ENCODE measurements at places on chromosomes 16 and 17.
A peak's percentile ranks its signal among the peaks of the same experiment; 100 is the strongest.

DNA sequence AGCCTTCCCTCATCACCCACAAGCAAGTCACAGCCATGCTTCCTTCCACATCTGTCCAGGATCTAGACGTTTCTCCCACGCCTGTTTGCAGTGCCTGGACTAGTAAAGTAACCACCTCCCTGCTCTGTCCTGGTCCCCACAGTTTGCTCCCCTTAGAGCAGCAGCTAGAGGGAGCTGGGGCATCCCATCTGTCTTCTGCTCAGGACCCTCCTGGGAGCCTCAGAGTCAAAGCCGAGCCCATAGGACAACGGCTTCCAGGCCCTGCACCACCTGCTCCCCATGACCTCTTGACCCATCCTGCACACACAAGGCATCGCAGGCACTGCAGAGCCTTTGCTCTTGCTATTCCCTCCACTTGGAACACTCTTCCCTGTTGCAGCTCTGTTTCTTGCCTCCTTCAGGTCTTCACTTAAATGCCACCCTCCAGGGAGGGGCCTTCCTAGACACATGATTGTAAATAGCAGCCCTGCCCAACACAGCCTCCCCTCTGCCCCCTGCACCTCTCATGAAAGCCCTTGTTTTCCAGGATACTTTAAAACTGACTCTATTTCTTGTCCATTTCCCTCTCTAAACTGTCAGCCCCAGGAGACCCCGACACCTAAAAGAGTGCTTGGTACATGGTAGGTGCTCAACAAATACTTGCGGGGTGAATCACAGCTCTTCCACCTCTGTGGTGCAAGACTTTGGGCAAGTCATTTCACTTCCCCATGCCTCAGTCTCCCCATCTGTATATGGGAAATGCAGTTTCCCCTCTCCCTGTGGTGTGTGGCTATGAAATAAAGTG is 3.1 kb downstream of the NATD1 start:
- no peak overlapping the region for H3K4me3 ChIP-seq
- no peak for DNase-seq
- no peaks in the 10 kb centered on the region for H3K27me3 ChIP-seq
- no peak overlapping the region for H3K27ac ChIP-seq
- H3K36me3 ChIP-seq = no peaks in the 10 kb centered on the region

GRCh38 chr16:55274391-55274790 is 49.6 kb upstream of the IRX6 start:
- no peaks in the 10 kb centered on the region for H3K36me3 ChIP-seq
- H3K27ac ChIP-seq = no peak overlapping the region
- H3K4me3 ChIP-seq = no peak overlapping the region
- no peaks in the 10 kb centered on the region for H3K4me1 ChIP-seq
- no peak for DNase-seq
- H3K27me3 ChIP-seq = no peaks in the 10 kb centered on the region

- DNase-seq = peak; percentile 62
- H3K4me1 ChIP-seq = no peaks in the 10 kb centered on the region
- H3K27ac ChIP-seq = no peak overlapping the region
- H3K27me3 ChIP-seq = no peaks in the 10 kb centered on the region
These were observed 98.5 kb upstream of the RPRML start for GRCh38 chr17:47077576-47077975.

DNA sequence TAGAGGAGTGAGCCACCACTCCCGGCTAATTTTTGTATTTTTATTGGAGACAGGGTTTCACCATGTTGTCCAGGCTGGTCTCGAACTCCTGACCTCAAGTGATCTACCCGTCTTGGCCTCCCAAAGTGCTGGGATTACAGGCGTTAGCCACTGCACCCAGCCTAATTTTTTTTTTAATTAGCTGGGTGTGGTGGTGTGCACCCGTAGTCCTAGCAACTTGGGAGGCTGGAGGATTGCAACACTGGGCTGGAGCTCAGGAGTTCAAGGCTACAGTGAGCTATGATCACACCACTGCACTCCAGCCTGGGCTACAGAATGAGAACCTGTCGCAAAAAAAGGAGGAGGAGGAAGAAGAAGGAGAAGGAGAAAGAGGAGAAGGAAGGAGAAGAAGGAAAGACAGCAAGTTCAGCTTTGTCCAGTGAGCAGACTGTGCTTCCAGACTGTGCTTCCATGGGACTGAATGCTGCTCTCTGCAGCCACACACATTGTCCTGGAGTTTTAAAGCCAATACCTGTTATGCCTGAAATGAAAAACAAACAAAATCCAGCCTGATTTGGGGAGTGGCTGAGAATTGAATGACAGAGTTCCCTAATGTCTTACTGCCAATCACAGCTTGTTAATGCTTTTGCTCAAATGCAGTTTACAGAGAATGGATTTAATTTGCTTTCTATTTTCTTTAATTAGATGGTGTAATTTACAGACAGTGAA is 2.8 kb upstream of the TNFRSF13B start:
- H3K4me1 ChIP-seq = no peaks in the 10 kb centered on the region
- H3K27me3 ChIP-seq = no peaks in the 10 kb centered on the region
- H3K4me3 ChIP-seq = no peak overlapping the region
- H3K27ac ChIP-seq = no peak overlapping the region
- H3K36me3 ChIP-seq = no peaks in the 10 kb centered on the region

DNA sequence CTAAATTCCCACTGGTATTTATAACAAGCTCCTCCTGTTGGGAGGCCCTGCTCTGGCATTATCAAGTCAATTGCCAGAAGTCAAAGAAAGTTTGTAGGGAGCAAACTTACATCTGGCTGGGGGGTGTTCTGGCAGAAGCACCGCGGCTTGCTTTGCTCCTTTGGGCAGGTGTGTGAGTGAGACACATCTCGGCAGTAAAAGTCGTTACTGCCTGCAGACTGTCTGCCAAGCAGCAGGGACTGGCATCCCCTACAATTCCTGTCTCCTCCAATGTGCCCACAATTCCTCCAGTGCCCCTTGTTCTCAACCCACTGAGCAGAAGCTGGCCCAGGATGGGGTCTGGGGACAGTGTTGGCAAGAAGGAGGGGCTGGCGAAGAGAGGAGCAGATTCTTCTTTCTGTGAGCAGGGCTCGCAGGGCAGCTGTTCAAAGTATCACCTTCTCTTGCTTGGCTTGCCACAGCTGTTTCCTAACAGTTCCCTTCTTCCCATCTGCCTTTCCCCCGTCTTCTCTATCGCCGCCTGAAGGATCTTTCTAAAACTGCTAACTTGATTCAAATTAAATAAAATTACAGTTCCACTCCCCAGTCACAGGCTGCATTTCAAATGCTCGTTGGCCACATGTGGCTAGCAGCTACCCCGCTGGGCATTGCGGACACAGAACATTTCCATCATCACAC is 30.2 kb downstream of the SPACA3 start:
- peaks cover 4% of the 10 kb centered on the region for H3K27me3 ChIP-seq
- H3K4me1 ChIP-seq = no peaks in the 10 kb centered on the region
- no peaks in the 10 kb centered on the region for H3K36me3 ChIP-seq

- H3K4me3 ChIP-seq = peak within 1 kb of the TSS; percentile 36
- H3K27me3 ChIP-seq = peaks cover 99% of the 10 kb centered on the region
- peak; percentile 15 for DNase-seq
- H3K36me3 ChIP-seq = no peaks in the 10 kb centered on the region
These were observed at the start of gene HOXB9 for GRCh38 chr17:48626245-48627117. Gene HOXB9 (minus strand): TSS chr17:48626358. CDS start chr17:48626269, 89 bp downstream.

DNA sequence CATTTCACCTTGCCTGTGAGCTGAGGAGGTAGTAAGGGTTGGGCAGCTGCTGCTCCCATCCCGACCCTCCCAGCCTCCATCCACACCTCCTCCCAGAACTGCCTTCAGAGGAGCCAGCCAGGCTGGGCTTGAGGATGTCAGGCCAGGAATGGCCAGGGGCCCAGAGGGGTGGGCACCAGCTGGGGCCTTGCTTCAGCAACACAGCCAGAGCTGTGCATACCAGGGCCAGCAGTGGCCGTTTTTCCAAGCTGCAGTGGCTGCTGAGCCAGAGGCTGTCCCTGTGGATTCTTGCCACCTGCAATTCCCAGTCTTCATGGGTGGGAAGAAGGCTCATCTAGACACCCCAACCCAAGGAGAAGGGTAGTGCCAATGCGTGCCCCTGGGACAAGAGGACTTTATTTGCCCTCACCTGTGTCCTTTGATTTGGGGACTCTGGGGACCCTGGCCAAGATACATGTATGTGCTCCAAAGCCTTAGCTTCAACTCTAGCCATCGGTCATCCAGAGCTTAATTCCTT is 153.4 kb upstream of the SDK2 start:
- H3K4me3 ChIP-seq = no peak overlapping the region
- peaks cover 12% of the 10 kb centered on the region for H3K4me1 ChIP-seq
- H3K27ac ChIP-seq = no peak overlapping the region
- H3K36me3 ChIP-seq = no peaks in the 10 kb centered on the region
- H3K27me3 ChIP-seq = no peaks in the 10 kb centered on the region

DNA sequence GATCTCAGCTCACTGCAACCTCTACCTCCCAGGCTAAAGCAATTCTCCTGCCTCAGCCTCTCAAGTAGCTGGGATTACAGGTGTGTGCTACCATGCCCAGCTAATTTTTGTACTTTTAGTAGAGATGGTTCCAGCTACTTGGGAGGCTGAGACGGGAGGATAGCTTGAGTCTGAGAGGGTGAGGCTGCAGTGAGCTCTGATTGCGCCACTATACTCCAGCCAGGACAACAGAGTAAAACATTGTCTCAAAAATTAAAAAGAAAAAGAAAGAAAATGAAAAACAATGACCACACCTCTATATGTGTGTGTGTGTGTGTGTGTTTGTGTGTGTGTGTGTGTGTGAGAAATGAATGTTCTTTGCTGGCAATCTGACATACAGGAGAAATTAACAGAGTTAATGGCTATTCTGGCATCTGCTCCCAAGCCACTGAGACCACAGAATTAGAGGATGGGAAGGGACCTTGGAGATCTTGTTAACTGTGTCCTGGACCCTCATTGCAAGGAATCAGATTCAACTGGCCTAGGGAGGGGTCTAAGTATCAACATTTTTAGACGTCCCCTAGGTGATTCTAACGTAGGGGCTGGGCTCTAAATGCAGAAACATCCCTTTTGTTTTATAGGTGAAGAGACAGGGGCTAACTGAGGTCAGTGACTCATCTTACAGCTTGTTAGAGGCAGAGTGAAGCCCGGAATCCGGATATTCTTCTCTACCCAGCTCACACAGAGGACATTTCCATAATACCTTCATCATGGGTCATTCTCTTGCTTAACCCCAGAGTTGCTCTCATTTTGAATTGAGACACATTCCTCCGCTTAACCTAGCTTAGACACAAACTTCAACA is 16.4 kb upstream of the MARCHF10 start:
- H3K4me3 ChIP-seq = no peak overlapping the region
- no peaks in the 10 kb centered on the region for H3K27me3 ChIP-seq
- DNase-seq = peak; percentile 99
- H3K4me1 ChIP-seq = peaks cover 16% of the 10 kb centered on the region
- peak overlapping the region; percentile 49 for H3K27ac ChIP-seq
- no peaks in the 10 kb centered on the region for H3K36me3 ChIP-seq

DNA sequence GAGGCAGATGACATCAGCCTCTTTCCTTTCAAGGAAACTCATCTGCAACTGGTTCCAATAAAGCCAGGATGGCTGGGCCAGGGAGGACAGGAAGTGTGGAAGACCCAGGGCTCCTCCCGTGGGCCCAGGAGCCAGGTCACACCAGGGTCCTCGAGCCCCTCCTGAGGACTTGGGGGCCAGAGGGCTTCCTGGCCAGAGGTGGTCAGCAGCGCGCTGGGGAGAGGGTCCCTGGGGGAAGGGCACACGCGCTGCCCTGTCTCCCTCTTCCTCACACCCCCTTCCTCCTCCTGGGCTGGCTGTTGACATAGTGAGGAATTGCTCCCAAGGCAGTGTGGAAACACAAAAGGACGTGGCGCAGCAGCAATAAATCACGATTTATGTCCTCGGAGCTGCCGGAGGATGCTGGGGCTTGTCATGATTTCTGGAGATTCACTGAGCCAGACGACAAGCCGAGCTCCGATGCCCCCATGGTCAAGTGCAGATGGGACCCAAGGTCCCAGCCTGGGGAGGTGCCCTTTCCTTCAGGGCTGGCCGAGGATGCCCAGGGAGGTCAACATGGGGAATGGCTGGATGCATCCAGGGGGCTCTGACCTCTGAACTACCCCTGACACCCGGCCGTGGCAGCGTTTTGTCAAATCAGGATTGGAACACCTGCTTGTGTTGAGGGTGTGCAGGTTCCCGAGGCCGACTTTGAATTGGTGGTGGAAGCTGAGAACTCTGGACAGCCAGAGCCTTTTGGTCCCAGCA is 152.6 kb downstream of the IRF8 start:
- H3K27me3 ChIP-seq = peaks cover 20% of the 10 kb centered on the region
- no peak overlapping the region for H3K27ac ChIP-seq
- no peak overlapping the region for H3K4me3 ChIP-seq

GRCh38 chr16:73152386-73153125 is 104.6 kb upstream of the ZFHX3 start:
- H3K4me3 ChIP-seq = no peak overlapping the region
- H3K27me3 ChIP-seq = no peaks in the 10 kb centered on the region
- no peaks in the 10 kb centered on the region for H3K36me3 ChIP-seq
- peak; percentile 37 for DNase-seq
- H3K27ac ChIP-seq = no peak overlapping the region
- H3K4me1 ChIP-seq = no peaks in the 10 kb centered on the region

DNA sequence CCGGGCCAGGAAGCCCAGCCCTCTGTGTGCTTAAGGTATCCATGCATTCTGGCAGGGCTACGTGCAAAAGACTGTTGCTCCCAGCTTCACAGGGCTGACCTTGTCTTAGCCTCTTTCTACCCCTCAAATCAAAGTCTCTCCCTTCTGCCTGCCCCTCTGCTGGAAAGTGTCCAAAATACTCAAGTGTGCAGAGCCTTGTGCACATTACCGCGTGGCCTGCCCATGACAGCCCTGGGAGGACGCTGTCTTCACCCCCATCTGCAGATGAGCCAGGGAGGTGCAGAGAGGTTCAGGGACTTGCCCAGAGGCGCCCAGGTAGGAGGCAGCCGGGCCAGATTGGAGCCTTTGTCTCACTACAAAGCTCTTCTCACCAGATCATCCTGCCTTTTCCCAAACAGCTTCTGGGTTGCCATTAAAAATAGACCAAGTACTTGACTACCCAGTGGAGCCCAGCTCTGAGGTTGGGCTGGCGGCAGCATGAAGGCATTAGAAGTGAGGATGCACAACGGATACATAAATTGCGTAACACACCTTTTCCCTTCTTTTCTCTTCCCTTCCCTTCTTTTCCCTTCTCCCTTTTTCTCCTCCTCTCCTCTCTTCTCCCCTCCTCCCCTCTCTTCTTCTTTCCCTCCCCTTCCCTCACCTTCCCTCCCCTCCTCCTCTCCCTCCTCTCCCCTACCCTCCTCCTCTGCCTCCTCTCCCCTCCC is 3.5 kb downstream of the CACNG4 start:
- H3K4me1 ChIP-seq = no peaks in the 10 kb centered on the region
- H3K4me3 ChIP-seq = no peak overlapping the region
- no peak overlapping the region for H3K27ac ChIP-seq
- no peaks in the 10 kb centered on the region for H3K36me3 ChIP-seq
- H3K27me3 ChIP-seq = peaks cover 42% of the 10 kb centered on the region
- no peak for DNase-seq

GRCh38 chr17:5707482-5707881 is 123.2 kb upstream of the NLRP1 start:
- no peak overlapping the region for H3K27ac ChIP-seq
- H3K4me1 ChIP-seq = no peaks in the 10 kb centered on the region
- H3K4me3 ChIP-seq = no peak overlapping the region
- H3K36me3 ChIP-seq = no peaks in the 10 kb centered on the region
- no peak for DNase-seq

GRCh38 chr16:56513972-56514371 is 5.9 kb downstream of the BBS2 start:
- peaks cover 1% of the 10 kb centered on the region for H3K36me3 ChIP-seq
- H3K27ac ChIP-seq = no peak overlapping the region
- no peaks in the 10 kb centered on the region for H3K27me3 ChIP-seq
- peak; percentile 77 for DNase-seq
- H3K4me1 ChIP-seq = peaks cover 5% of the 10 kb centered on the region

GRCh38 chr17:12390631-12391030 is 275.1 kb upstream of the MYOCD start:
- H3K4me1 ChIP-seq = no peaks in the 10 kb centered on the region
- no peak overlapping the region for H3K27ac ChIP-seq
- no peaks in the 10 kb centered on the region for H3K27me3 ChIP-seq
- no peak overlapping the region for H3K4me3 ChIP-seq
- H3K36me3 ChIP-seq = no peaks in the 10 kb centered on the region

Measured in fibroblast of lung (primary cell).